COR-L47 (cell line): ENCODE measurements at places on chromosomes 5 and 9.

GRCh38 chr9:38059233-38059936, 9.6 kb downstream of the SHB start:
- DNase-seq, result no peak

DNA sequence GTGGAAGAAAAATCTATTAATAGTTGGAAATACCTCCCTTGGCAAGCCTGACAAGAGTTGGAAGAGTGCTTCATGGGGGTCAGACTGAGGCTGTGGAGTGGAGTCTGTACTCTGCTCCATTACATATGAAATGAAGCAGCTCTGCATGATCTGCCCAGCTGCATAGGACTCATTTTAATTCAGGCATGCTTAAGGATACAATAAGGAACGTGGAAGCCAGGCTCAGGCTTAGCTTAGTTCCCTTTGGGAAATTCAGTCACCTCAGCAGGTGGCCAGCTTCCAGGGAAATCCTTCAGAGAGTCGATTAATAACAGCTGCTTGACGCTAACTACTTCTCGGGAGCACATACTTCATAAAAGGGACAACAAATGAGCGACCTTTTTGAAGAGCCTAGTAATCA, 1672.9 kb upstream of the WWC1 start:
- DNase-seq, result no peak

- DNase-seq, result no peak
Observed at GRCh38 chr5:158611581-158611980, 488.1 kb downstream of the EBF1 start.

- no peak for DNase-seq
Observed at GRCh38 chr5:167699432-167699831, 592.0 kb upstream of the WWC1 start.

- DNase-seq, result no peak
Observed at GRCh38 chr9:3698076-3698475, 172.3 kb upstream of the RFX3 start.

GRCh38 chr9:71271602-71272001, 150.2 kb upstream of the TRPM3 start:
- no peak for DNase-seq

- DNase-seq, result no peak
Observed at GRCh38 chr5:39058178-39058921, 15.8 kb downstream of the RICTOR start.

DNA sequence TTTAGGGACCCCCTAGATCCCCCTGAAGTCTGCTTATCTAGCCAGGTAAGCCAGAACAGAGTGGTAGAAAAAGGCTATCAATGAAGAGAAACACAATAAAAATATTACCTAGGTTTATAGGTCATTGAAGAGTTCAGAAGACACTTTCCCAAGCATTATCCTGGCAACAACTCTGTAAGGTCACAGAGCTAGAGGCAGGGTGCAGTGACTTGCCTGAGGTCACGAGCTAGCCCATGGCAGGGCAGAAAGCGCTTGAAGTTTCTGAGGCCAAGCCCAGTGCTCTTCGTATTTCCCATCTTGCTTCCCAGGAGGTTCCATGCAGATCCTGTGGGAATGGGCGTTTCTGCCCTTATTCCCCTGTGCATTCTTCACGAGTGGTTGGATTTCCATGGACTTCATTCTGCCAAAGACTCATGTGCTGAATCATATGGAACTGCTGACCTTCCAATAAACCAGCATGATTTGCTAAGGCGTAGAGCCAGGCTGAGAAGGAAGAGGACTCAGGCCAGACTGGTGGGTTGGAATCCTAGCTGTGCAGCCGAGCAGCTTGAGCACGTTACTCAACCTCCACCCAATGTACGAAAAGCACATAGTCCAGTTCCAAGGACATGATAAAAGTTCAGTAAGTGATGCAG, 22.1 kb downstream of the TRMO start:
- no peak for DNase-seq
